ENCODE measurements at places on chromosomes 12 and 14.

- no peak for DNase-seq
Observed at GRCh38 chr14:71666571-71667145, 265.6 kb upstream of the RGS6 start.

- DNase-seq: no peak
Observed at GRCh38 chr12:124153392-124153791, 141.5 kb upstream of the RFLNA start.

- no peak for DNase-seq
Observed at GRCh38 chr14:97640031-97640430, 842.8 kb downstream of the VRK1 start.

GRCh38 chr14:105484069-105484996 is 2.4 kb upstream of the CRIP1 start:
- no peak for DNase-seq

GRCh38 chr12:123731596-123731995 is 19.4 kb downstream of the ATP6V0A2 start:
- DNase-seq: no peak

DNA sequence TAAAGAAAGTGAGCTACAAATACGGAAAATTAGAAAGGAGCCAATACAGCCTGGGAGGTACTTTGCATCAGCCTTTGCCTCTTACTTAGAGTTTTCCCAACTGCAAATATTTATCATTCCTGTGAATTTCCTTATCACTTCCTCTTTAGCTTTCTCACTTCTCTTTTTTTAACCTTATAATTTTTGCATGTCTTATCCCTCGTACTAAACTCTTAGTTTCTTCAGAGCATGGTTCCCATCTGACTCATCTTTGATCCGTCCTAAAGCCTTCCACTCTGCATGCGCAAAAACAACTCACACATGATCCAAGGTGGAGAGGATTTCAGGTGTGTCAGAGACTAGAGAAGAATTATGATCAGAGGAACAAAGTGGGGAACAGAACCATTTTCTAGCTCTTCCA is 9.6 kb upstream of the SNAPC1 start:
- DNase-seq: peak; percentile 53

DNA sequence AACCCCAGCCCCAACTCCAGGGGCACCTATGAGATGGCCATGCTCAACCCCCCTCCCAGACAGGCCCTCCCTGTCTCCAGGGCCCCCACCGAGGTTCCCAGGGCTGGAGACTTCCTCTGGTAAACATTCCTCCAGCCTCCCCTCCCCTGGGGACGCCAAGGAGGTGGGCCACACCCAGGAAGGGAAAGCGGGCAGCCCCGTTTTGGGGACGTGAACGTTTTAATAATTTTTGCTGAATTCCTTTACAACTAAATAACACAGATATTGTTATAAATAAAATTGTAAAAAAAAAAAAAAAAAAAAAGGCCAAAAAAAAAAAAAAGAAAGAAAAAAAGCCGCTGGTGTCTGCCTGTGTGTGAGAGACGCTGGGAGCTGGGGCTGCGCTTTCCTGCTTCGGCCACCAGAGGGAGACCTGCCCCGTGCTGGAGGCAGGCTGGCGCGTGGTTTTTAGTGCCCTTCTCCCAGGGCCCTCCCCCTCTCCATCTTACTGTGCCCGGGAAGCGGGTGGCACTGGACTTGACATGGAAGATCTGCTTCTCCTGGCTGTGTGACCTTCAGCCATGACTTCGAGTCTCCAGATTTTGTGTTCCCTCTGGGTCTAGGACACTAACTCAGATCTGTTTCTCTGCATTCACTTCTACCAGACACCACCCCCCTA is 3.4 kb upstream of the NXPH4 start:
- peak; percentile 82 for DNase-seq

DNA sequence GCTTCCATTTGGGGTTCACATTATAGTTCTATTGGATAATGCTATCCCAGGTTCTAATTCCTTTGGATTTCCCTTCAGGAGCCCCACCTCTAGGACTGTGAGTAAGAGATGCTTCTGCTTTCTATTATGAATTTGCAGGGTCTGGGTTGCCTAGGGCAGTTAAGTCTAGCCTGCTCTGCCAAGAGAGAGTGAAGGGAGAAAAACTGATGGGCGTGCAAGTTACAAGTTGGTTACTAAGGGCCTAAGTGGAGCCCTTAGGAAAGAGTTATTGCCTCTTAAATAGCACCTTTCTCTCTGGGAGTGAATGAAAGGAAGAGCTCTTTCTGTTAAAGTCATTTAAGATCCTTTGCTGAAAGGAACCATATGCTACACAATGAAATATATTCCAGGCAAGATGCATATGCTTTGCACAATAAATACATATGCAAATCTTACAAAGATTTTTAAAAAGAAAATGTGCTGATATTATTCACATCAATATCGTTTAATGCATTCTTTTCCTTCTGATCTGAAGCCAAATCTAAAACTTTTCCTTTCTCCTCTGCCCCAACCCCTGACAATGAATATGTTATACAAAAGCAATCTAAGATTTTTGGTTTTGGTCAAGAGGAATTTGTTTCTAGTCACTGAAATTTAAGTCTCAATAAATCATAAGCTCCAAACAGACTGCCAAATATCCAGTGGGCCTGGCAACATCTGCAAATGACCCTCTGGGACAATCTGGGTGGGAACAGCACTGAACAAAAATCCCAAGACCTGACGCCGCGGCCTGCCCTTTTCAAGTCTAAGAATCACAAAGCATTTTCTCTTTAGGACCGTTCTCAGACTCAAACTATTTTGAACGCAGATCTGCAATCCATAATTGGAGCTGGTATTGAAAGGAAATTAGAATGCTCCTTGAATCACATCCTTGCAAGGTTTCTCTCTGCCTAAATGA is 586.7 kb downstream of the ETNK1 start:
- peak; percentile 40 for DNase-seq

- peak; percentile 72 for DNase-seq
Observed at GRCh38 chr14:103104654-103105452, 10.3 kb downstream of the EXOC3L4 start.

- peak; percentile 34 for DNase-seq
Observed at GRCh38 chr12:95262808-95263207, 45.2 kb downstream of the VEZT start.

GRCh38 chr12:5272018-5272785 is 159.7 kb upstream of the NTF3 start:
- no peak for DNase-seq

DNA sequence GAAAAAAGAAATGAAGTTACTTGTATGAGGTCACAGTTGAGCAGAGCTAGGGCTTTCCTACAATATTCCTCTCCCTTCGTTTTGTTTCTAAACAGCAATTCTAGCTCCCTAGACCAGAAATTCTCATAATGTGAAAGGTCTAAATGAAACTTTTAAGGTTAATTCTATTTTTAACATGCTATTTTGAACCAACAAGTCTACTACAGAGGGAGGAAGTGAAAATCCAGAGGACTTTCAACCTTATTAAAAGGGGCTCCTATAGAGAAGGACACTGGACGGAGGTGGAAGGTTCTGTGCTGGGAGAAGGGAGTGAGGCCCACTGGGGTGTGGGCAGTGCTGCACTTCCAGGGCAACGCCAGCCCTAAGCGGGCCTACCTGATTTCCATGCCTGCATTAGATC is 13.4 kb downstream of the GSG1 start:
- DNase-seq: no peak

DNA sequence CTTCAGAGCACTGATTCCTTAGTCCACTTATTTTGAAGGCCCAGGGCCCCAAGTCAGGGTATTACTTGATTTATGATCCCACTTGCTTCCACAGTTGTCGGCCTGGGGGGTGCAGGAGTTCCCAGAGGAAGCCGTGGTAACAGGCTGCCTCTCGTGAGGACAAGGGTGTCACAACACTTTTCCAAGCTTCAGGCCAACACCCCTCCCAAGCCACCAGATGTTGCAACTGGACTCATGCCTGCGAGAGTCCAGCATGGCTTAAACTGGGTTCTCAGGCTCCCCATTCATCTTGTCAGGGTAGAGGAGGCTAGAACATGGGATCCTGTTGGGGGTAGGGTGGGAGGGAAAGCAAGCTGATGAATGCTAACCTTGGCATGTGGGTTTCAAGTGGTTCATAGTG is 56.1 kb downstream of the BMP4 start:
- peak; percentile 19 for DNase-seq

DNA sequence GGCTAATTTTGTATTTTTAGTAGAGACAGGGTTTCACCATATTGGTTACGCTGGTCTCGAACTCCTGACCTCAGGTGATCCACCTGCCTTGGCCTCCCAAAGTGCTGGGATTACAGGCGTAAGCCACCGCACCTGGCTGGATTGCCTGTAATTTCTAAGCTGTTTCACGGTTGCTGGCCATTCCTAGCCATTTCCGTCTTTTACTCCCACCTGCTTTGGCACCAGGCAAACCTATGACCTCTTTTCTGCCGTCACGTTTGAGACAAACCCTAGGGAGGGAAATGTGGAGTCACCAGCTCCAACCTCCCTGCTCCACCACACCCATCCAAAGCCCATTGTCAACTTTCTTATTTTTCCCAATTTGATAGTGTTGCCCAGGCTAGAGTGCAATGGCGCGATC is 1.2 kb downstream of the GPR132 start:
- DNase-seq: no peak

DNA sequence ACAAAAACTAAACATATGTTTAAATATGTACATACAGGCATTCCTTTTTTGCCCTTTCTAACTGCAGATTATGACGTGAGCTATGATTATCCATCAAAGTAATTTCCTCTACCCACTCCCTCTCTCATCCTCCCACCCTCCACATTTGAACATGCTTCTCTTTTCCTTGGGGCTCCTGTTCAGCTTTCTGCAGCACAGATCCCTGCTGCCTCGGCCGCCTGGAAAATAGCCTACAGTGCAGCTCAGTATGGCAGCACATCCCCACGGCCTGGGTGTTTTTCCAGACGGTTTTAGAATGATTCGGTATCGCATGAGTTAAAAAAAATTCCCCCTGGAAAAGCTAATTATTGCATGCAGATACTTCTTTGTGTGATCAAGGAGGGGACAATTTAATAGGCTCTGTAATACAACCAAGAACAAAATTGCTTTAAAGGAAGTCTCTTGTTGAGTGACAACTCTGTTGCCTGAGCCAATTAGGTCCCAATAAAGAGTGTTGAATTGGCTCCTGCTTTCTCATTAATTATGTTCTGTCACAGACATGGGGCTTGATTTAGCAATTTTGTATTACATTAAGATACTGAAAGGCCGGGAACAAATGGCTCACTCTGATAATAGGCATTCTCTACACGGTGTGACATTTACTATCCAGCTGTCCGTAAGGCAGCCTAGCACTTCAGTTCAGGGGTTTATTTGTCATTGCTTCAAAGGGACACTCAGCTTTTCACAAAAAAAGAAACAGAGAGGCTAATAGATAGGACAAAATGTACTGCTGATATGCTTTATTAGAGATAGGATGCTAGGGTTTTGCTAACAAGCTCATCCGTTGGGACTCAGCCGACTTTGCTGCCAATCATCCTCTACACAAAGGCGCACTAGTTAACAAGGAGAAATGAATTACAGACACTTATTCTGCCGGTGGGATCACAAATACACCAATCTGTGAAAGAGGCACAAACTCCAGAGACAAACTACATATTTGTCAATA is 285.8 kb upstream of the G2E3 start:
- DNase-seq: no peak

DNA sequence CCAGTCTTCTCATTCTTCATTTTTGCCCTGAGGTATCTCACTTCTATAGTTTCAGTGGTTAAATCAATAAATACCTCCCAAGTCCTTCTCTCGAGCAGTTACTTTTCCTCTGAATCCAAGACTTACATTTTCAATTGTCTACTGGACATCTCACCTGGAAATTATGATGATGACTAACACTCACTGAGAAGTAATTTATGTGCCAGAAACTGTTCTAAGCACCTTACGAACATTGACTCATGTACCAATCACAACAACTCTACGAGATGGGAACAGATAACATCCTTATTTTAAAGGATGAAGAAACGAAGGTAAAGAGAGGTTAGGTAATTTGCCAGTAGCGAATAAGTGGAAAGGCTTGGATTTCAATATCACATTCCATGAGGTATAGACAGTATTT is 94.1 kb downstream of the EML5 start:
- no peak for DNase-seq

DNA sequence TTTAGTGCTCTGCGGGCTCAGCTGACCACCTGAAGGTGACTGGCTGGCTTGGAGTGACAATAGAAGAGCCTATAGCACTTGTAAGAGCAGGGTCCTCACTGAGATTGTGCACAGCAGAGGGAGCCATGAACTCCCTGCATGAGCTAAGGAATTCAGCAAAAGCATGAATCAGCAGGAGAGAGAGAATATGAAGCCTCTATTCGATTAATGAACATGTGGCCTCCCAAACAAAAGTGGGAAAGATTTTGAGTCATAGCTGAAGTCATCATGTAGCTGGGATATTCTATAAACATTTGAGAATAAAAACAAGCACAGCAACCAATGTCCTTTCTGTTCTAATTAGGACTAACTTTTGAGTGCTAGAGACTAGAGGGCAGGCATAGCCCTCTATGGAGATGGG is 626.6 kb downstream of the DIO2 start:
- peak; percentile 70 for DNase-seq

GRCh38 chr12:82359115-82359478 is 768 bp downstream of the METTL25 start:
- peak; percentile 12 for DNase-seq
